Progenitor cell of endocrine pancreas (in vitro differentiated cells): ENCODE measurements at places on chromosomes 4 and X.
A peak's percentile ranks its signal among the peaks of the same experiment; 100 is the strongest.

- DNase-seq, result no peak
These were observed 1.0 kb upstream of the TBC1D9 start for GRCh38 chr4:140757232-140757630.

GRCh38 chr4:119268466-119268865, 53.5 kb downstream of the FABP2 start:
- DNase-seq, result no peak

DNA sequence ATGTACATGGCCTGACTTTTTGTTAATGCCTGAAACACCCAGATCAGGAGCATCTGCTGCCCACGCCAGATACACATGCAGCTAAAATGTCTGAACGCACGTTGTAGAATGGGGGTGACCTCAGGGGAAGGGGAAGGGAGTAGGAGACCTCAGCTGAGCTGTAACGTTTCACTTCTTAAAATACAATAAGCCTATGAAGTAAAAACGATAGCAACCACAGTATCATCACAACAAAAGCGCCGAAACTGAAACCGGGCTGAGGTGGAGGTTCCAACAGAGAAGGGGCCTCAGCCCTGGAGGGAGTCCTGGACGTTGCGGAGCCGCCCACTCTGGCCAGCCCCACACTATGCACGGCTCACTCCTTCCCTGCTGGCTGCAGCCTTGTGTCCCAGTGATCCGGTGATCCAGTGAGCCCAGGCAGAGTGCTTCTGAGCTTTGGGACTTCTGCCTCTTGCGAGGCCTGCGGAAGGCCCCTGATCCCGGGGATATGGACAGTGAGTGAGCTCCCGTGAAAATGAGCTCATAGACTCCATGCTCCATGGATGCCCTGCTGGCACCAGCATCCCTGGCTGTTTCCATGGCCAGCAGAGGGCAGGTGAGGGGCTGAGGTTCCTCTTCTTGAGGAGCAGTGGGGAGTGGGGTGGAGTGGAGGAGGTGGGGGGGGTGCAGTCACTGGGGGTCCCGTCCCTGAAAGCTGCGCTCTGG, 52.0 kb downstream of the HMX1 start:
- DNase-seq, result no peak

DNA sequence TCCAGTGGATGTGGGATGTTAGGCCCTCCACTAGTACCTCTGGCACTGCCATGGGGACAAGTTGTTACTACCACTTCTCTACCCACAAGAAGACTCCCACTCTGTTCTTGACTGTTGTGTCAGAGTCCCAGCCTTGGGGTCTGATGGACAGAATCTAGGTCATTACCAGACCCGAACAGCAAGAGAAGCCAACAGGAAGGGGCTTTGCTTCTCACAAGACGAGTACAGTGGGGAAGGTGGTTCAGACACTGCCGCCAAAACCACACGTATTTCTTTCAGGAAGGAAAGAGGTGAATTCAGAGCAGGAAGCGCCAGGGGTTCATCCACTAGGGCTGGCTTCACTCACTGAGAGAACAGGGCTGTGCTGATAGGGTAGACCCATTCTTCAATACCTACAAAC, 161.3 kb upstream of the KIT start:
- DNase-seq, result no peak

DNA sequence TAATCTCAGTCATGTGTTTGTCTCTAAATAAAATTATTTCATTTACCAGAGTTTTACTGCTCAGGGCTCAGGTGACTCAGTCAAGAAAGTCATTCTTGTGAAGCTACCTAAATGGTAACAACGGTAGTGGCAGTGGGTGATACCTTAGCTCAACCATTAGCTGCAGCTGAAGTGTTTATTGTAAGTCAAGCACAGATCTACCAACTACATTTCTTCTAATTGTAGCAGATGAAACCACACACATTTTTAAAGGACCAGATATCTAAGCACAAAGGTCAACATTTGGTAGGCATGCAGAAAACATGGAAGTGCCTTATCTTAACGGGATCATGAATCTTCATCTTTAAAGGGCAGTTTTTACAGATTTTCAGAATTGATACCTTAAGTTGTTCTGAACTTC, 79.1 kb downstream of the FAT4 start:
- no peak for DNase-seq

DNA sequence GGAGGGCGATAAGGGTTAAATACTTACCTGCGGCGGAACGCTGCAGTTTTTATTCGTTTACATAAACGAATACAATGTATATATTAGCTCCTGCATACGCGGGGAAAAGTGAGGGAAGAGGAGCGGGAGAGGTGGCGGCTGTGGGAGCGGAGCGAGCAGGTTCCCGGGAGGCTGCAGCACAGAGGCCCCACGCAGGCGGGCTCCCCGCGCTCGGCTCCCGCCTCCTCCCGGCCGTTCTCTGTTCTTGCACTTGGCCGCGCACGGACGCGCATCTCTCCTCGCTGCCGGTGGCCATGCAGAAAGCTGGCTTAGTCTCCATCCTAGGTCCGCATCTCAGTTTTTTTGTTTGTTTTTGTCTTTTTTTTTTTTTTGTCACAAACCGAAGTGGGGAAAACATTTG, 340.4 kb upstream of the FAT1 start:
- no peak for DNase-seq

DNA sequence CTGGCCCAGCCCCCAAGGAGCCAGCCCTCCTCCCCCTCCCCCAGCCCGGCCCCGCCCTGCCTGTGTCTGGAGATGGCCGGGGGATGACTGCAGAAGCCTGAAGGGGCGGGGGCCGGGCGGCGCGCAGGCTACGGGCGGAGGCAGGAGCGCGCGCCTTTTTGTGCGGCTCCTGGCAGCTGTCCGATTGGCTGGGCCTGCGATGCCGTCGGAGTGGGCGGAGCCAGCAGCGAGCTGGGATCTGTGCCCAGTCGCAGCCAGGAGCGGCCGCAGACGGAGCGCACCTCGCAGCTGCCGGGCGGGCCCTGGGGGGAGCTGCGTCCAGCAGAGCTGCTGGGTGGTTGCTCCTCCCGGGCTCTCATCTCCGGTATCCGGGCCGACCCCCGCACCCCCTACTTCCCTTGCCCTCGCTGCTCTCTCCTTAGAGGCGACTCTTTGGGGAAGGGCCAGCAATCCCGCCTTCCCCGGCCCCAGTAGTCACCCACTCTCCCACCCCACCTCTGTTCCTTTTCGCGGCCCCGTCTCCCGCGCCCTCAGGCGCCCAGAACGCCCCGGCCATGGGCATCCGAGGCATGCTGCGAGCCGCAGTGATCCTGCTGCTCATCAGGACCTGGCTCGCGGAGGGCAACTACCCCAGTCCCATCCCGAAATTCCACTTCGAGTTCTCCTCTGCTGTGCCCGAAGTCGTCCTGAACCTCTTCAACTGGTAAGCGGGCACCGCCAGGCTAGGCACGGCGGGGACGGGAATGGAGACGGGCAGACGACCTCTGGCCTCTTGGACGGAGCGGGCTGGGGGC, at the start of gene GABRQ:
GABRQ (plus strand) TSS at position 247 of the 794 bp plus-strand sequence; CDS start at position 555, 308 bp downstream.
- peak; percentile 40 for DNase-seq

- DNase-seq, result no peak
These were observed 203.9 kb upstream of the VCX3A start for GRCh38 chrX:6738518-6739470.

GRCh38 chr4:76822303-76822702, 75.6 kb downstream of the SOWAHB start:
- no peak for DNase-seq
